ENCODE measurements at places on chromosomes 12 and 14.

DNA sequence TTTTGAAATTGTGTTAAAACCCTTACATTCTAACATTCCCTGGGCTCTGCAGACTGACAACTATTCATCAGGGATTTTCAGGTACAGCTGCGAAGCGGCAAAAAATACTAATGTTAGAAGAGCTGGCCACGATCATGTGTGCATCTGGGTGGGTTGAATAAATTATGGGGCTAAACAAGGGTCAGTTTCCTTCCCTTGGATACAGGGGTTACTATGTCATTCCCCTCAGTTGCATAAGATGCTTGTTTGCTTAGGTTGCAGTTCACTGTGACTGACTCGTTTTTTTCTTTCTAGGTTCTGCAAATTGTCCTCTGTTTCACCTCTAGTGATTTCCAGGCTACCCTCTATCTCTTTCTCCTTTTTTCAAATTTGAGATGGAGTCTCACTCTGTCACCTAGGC lies 58.1 kb upstream of the GRIP1 start:
- no peak for DNase-seq

GRCh38 chr12:116508145-116509121 lies 50.7 kb upstream of the MAP1LC3B2 start:
- no peak for DNase-seq

- DNase-seq = no peak
Measured at GRCh38 chr14:54446161-54446693, 5.1 kb upstream of the CNIH1 start.

- DNase-seq = no peak
Measured at GRCh38 chr12:52003016-52003550, 3.7 kb upstream of the TAMALIN start.

- no peak for DNase-seq
Measured at GRCh38 chr14:69355607-69356281, 42.4 kb downstream of the ERH start.

- no peak for DNase-seq
Measured at GRCh38 chr12:46888568-46888967, 62.8 kb upstream of the SLC38A4 start.

DNA sequence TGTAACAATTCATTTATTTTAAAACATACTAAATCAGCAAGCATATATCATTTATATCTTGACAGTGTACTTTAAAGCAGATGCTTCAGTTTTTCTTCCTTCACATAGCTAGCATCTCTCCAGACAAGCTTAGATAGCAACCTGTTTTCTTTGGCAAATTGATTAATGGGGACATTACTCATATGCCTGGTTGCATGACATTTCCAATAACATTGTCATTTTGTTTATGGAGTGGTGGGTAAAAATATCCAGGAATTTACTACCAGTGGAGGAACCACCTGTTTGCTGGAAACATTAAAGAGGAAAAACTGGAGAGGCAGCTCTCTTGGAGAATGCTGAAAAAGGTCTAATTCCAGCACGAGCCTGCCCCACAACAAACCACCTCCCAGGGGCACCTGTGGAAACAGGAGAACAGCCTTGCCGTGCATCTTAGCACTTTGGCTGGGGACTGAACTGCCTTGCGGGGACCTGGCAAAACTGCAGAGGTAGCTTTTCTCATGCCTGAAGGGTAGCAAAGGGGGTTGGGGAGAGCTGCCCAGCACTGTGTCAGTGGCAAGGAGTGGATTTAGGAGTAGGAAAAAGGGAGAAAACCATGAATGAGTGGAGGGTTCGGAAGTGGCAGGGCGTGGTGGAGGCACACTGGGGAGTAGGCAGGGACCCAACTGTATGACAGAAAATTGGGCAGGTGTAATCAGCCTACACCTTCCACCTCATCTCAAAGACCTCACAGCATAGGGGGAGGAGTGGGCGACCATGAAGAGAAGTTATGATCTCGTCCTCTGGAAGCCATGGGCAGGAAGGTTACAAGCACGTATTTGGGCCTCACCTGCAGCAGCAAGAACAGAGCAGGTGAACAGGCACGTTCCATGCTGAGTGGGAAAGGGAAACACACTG lies 11.7 kb upstream of the CREBL2 start:
- DNase-seq = no peak

DNA sequence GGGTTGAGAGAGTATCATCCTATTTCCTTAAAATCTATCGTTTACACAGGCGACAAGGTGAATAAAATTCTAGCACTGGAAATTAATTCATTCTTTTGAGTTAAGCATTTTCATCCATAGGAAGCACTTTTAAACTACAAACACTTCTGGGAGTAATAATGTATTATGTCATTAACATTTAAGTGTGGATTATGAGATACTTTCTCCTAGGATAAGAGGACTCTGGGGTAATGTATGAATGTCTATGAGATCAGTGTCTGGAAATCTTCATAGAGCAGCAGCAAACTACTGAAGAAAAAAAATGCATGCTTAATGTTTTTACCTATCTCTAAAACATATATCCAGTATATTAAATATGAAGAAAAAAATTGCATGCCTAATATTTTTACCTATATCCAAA lies 86.9 kb downstream of the EPS8 start:
- no peak for DNase-seq

DNA sequence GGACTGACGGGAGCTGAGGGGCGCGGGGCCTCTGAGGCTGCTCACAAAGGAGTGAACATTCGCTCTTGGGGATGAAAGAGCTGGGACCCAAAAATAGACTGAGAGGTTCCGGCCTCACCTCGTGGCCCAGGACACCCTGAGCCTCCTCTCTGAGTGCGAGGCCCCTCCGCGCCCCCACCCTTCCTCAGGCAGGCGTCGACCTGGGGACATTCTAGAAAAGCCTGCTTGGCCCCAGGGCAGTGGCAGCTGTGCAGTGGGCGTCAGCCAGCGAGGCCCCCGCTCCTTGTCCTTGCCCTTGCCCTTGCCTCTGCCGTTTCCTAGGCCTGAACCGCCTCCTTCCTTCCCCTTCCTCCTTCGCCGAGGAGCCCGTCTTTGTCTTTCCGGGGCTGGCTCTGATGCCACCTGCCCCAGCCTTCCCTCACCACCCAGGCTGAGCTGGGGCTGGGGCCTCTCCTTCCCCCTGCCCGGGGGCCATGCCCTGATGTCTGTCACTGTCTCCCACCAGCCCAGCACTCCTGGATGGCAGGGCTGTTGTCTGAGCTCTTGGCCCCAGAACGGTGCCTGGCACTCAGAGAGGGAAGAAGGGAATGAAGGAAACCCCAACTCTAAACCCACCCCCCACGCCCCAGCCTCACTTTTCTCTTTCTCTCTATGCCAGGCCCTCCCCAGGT lies 208.2 kb upstream of the RTL1 start:
- no peak for DNase-seq

- DNase-seq = no peak
Measured at GRCh38 chr14:104293851-104294627, 155.7 kb downstream of the KIF26A start.

DNA sequence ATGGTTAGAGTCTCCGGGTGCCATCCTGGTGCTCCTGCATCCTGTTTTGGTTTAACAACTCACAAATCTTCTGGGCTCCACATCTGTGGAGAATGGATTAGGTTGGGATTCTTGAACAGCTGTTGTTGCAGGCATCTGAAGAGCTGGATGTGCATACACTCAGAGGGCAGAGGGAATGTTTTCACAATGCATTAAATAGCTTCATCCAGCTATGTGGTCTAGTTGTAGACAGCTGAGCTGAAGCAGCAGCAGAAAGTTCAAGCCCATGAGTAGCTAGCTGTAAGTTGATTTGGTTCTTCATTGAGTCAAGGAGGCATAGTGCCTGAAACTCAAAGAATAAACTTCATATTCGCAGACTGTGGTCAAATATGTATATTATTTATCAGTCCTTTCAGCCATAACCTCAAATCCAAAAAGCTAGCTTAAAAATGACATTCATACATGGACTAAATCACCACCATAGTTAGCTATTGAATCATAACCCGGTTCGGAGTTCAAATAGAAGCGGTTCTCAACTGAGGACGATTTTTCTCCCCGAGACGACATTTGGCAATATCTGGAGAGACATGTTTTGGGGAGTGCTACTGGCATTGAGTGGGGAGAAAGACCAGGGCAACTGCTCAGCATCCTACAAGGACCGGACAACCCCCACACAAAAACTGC lies 858 bp upstream of the ANKRD13A start:
- no peak for DNase-seq

DNA sequence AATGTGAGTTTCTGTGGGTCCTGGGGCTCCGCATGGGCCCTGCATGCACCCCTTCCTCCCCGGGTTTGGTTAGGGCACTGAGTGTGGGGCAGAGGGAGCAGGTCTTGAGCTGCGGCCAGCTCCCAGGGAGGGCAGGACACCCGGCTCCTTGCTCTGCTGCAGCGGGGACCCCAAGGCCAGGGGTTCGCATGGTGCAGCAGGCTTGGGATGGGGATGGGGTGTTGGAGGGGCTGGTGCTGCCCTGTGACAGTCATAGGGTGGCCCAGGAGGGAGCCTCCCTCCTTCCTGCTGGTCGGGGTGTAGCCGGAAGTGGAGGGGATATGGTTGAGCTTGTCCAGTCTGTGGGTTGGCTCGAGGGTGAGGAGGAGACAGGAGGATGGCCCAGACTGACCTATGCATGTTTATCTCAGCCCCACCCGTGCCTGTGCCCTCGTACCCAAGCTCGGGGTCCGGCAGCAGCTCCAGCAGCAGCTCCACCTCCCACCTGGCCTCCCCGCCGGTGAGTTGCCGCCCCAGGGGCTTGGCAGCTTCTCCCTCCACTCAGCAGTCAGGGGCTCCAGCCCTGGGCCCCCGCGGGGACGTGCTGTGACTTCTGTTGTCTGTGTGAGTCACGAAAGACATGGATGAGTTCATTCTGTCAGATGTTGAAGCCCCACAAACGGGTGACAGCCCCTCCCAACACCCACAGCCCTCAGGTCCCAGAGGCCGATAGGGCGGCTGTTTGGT lies 16.0 kb downstream of the ULK1 start:
- DNase-seq = no peak

- peak; percentile 72 for DNase-seq
Measured at GRCh38 chr14:99564256-99564925, 39.6 kb downstream of the CCDC85C start.

DNA sequence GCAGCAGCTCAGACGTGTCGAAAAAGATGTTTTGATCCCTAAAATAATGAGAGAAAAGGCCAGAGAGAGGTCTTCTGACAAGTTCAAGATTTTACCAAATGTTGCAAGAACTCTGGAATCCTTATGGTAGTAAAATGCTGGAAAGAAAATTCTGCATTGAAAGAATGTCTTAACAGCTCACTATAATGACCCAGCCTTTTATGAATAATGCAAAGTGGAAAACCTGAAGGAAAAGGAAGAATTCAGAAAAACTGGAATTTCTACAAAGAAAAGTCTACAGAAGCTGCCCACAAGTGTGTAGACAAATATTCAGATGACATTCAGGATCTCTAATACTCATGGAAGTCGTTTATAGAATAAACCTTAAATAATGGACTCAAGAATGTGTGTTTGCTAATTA lies 1.8 kb upstream of the CCDC88C start:
- DNase-seq = no peak

DNA sequence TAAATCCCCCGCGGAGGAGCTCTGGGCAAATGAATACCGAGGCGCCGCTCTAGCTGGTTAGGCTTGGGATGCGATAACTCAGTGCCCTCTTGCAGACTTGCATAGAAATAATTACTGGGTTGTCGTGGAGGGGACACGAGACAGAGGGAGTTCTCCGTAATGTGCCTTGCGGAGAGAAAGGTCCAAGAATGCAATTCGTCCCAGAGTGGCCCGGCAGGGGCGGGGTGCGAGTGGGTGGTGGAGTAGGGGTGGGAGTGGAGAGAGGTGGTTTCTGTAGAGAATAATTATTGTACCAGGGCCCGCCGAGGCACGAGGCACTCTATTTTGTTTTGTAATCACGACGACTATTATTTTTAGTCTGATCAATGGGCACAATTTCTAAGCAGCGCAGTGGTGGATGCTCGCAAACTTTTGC lies 2.5 kb upstream of the TBX5 start:
- DNase-seq = no peak

GRCh38 chr14:63686926-63687325 lies 40.9 kb downstream of the SGPP1 start:
- no peak for DNase-seq

DNA sequence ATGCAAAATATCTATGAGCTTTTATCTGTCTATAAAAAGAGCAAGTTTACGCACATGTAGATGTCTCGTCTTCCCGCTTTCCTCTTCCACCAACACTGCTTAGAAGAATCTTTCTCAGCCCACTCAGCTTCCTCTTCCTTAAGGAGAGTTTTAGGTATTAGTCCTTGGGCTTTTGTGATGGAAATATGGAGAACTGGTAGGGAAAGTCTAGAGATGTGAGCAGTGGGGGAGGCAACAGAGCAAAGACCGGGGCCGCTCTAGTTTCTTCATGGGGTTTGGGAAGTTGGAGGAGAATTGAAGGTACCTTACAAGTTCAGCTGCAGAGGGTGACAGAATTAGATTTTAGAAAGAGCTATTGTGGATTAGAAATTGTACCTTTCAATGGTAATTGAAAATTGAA lies 56.3 kb upstream of the CPNE8 start:
- no peak for DNase-seq

DNA sequence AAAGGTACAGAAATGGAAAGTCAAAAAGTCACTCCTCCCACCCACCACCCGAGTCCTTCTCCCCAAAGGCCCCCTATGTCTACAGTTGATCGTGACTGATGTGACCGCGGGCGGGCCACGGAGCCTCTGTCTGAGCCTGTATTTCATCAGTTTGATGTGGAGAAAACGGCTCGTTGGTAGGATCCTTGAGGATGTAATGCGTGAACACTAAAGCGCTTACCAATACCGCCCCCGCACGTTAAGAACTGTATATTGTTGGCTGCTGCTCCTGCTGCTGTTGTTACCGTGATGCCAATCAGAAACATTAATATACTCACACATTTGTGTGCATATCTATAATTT lies 24.6 kb upstream of the UBC start:
- no peak for DNase-seq

DNA sequence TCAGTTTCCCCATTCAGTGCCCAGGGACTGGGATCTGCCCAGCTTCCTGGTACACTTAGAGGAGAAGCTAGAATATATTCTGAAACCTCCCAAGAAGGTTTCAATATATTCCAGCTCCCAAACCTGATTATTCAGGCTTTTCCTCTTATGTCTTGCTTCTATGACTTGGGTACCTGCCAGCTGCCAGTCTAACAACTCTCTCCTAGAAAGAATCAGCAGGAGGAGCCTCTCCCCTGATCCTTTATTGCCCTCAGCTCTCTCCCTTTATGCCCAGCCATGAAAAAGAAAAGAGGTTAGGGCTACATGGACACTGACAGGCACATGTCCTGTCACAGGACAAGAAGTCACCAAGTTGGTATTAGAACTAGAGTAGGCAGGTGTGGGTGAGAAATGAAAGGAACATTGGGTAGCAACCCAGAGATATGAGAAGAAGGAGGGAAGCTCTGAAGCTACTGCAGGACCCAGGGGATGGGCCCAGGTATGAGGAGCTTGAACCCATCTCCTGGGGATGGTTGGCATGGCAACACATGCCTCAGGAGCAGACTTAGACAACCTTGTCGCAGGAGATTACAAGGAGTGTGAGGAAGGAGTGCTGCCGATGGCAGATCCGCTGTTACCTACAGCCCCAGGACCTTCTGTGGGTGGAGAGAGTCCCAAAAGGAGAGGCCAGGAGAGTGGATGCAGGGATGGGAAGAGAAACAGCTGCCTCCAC lies 2.0 kb upstream of the CACNB3 start:
- no peak for DNase-seq

- DNase-seq = peak; percentile 83
Measured at GRCh38 chr14:32254952-32255679, 52.0 kb upstream of the RNU6-8 start.

GRCh38 chr12:93855261-93855660 lies 178.1 kb downstream of the CRADD start:
- DNase-seq = no peak

All from midbrain (tissue), 1 donor.